ENCODE measurements at places on chromosomes 3 and 15.

GRCh38 chr3:24645047-24645446, 150.4 kb upstream of the THRB start:
- no peak for DNase-seq

- DNase-seq = no peak
Measured at GRCh38 chr3:159030138-159030670, 228.3 kb downstream of the MFSD1 start.

GRCh38 chr15:48459571-48460442, 128.6 kb downstream of the DUT start:
- DNase-seq = no peak

- DNase-seq = no peak
Measured at GRCh38 chr15:35827911-35828310, 281.9 kb upstream of the DPH6 start.

GRCh38 chr15:64851503-64851840, 9.8 kb downstream of the PLEKHO2 start:
- DNase-seq = no peak

DNA sequence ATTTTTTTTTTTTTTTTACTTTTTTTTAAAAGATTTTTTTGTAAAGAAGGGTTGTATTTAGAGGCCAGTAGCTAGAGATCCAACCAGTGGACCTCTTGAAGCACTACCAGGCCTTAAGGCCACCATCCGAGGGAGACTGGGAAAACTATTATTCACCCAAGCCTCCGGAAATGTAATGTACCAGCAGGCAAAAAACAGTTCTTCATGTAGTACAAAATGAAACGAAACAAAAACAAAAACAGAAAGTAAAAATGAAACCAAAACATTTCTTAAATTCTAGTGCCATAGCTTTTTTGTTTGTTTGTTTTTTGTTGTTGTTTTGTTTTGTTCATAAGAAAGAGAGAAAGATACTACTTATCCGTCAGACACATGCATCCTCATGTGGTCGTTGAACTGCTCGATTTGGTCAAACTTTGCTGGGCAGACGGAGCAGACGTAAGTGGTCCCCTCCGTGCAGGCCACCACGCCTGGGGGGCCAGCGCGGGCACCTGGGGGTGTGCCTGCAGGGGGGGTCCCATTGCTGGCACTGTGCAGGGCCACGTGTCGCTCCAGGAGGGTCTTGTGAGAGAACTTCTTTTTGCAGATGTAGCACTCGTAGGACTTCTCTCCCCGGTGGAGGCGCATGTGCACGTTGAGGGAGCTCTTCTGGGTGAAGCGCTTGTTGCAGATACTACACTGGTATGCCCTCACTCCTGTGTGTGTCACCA, 45.0 kb downstream of the TIGIT start:
- no peak for DNase-seq

DNA sequence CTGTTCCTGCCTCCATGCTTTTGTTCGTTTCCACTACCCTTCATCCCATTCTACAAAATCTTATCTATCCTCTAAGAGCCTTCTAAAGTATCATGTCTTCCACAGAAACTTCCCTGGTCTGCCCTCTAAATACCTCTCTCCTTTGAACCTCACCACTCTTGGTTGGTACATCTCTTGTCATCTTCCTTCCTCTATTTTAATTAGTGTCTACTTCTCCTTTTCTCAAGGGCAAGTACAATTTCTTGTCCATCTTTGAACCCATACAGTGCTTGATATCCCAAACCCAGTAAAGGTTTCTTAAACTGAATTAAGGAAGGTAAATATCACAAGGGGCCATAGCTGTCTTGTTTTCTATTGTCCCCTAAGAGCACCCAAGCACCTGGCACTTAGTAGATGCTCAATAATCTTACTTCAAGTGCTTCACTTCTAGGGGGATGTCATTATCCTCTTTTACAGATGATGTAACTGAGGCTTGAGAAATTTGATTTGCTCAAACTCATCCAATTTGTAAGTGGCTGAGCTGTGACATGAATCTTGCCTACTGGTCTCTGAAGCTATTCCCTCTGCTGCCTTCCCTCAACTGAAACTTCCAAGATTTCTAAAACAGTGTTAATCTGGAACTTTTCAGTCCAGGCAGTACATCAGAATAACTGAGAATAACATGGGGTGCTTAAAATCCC, 2.6 kb upstream of the DAPK2 start:
- DNase-seq = no peak

- DNase-seq = no peak
Measured at GRCh38 chr3:157436583-157437291, at the start of gene PTX3. PTX3 (plus strand) TSS chr3:157436850; CDS start chr3:157436934, 84 bp downstream.
